ENCODE measurements at places on chromosomes 7 and 10.

DNA sequence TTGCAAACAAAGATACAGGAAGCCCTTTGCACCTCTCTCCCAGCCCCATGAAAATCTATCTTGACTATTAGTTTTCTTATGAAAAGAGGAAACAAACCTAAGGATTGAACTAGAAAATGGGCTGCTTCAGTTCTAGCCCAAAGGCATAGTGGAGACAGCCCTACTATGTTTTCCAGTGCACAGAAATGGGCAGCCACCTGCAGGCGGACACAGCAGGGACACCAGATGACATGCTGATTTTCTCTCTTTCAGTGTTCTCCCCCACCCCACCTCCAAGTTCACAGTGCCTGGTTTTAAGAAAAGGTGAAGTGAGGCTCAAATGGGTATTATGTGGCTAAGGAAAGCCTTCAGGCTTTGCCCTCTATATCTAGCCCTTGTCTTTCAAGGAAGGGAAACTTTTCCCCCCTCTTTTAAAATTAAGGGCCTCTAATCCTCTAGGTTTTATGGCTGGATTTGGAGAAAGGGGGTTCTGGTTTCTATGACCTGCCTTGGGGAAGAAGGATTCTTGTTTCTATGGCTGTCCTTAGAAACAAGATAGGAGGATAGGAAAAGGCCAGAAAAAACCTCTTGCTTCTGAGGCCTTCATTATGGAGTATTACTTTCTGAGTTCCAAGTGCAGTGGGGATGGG, 23.5 kb upstream of the DDX50 start:
- no peak for DNase-seq

GRCh38 chr10:31678575-31679516, 249.8 kb downstream of the ARHGAP12 start:
- no peak for DNase-seq

DNA sequence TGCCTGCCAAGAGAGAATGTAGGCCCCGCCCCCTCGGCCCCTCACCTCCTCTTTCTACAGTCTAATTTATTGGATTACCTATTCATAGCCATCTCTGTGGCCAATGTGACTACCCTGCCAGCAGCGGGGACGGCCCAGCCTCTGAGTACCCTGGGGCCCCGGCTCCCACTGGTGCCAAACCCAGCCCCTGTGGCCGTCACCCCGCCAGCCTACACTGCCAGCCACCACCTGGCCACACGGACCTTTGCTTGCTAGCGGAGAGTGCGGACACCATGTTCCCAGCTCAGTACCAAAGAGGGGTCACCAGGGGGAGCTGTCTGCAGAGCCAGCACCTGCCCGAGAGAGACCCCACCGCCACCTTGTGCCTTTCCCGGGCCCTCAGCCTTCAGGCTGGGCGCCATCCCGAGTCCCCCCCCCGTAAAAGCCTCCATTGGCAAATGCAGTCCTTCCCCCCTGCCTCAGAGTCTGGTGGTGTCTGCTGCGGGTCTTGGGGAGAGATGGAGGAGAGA, 511.1 kb downstream of the ZNF37A start:
- DNase-seq, result no peak

DNA sequence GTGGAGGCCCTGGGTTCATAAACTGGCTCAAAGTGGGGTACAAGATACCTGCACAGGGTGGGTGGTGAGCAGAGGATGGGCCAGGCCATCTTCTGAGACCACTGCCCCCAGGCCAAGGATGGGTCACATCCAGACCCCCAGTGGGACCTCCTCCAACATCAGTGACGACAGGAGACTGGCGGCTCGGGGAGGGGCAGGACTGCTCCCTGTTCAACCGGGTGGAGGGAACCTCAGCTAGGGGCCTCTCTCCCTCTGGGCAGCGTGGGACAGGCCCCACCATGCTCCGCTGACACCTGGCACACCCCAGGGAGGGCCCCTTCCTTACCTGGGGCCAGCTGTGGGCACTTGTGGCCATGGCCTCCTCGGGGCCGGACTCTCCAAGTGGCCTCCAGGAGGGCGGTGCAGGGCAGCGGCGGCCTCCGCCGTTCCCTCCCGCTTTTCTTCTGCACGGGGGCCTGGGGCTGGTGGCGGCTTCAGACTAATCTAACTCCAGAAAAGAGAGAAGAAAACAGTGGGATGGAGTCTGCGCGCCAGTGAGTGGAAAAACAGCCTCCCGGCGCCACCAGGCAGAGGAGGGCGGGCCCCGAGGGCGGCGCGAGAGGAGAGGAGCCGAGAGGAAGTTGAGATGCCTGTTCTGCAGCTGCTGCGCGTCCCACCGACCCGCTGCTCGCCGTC, at the start of gene CALHM2:
TSS of gene CALHM2 (minus strand) at position 540 of the 675 bp plus-strand sequence. CDS start 2,429 bp downstream, outside the sequence.
- peak; percentile 4 for DNase-seq

DNA sequence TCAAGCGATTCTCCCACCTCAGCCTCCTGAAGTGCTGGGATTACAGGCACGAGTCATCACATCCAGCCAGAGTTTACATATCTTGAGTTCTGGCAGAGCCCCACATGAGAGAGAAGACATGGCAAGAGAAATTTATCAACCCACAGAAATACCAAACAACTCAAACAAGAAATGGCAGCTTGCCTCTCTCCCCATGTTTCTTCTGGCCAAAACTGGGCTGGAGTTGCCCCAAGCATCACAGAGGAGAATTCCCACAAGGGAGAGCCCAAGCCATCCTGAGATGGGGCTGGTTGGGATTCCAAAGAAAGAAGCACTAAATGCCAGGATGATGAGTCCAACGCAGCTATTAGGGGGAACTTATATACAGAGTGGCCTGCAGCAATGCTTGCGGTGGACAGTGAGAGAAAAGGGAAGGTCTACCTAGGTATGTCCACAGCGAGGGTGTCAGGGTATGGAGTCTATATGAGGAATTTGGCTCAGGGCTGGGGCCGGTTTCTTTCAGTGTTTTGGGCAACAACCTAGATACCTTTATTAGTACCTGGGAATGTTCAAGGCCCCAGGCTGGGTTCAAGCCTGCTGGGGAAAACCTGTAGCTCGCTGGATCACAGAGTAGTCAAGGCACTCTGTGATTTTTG, 14.5 kb upstream of the PAX4 start:
- DNase-seq, result no peak

All from SIG-M5 (cell line).